HEK293T (cell line): ENCODE measurements at places on chromosomes 6 and 20.

DNA sequence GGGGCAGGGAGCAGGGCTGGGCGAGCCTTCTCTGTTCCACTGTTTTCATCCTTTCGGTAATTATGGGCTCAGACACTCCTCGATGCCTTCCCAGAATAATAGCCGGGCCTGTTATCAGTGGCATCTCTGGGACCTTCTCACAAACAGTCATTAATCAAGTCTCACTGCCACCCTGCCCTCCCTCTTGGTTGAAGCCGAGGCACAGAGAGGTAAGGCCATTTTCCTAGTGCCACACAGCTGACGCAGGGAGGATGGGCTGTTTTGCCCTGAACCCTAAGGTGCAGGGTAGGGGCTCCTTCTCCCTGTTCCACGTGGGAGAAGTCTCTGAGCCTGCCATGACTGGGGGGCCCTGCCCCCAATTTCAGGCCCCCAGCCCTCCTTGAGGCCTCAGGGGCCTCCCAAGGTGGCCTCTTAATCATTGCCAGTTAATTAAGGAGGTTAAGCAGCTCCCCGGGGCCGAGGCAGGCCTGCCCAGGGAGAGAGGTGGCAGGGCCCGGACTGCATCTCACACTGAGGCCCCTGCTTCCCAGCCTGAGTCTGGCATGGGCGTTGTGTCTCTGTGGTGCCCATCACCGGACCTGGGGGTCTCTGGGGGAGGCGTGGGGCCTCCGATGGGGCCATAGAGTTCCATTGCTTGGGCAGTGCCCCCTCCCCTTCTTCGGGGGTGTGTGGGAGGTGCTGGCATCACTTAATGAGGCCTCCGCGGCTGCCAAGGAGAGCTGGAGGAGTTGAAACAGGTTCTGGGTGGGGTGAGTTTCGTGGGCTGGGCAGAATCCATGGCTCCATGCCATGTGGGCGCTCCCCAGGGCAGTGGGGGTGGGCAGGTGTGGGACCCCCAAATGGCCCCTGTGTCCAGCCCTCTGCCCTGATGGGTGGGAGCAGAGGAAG lies 42.9 kb downstream of the CEBPB start:
- no peak for DNase-seq

GRCh38 chr20:40630713-40631112 lies 58.3 kb downstream of the MAFB start:
- DNase-seq: no peak

DNA sequence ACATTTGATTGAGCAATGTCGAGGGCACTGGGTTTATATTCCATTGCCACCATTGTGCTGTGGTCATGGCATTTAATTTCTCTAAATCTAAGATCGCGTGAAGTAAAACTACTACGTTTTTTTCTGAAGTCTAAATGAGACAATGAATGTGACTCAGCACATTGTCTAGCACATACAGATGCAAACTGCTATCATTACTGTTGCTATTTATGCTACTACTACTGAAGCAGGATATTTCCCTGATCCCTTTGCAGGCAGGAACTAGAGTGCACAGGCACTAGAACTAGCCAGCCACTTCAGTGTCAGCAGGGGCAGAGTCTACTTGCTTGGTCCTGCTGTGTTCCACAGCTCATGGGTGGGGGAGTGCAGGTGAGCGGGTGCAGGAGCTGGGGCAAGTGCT lies 449.7 kb downstream of the CDKAL1 start:
- no peak for DNase-seq

DNA sequence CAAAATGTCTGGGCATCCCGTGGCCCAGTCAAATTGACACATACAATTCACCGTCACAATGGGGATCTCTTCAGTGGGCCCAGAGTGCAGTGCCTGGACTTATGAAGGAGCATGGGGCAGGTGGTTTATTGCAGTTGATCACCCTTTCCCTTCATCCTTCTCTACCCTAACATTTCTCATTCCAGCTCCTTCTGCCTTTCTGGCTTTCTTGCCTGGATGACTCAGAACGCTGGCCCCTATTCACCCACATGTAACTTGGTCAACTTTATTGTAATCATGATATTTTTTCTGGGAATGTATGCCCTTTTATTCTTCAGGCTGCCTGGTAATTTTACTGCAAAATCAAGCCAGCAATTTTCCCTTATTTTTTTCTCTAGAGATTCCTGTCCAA lies 179.9 kb upstream of the DTNBP1 start:
- DNase-seq: no peak

- DNase-seq: peak; percentile 16
Observed at GRCh38 chr6:104789770-104790190, 69.9 kb downstream of the HACE1 start.

GRCh38 chr20:41572010-41572572 lies 46.1 kb downstream of the CHD6 start:
- DNase-seq: no peak

DNA sequence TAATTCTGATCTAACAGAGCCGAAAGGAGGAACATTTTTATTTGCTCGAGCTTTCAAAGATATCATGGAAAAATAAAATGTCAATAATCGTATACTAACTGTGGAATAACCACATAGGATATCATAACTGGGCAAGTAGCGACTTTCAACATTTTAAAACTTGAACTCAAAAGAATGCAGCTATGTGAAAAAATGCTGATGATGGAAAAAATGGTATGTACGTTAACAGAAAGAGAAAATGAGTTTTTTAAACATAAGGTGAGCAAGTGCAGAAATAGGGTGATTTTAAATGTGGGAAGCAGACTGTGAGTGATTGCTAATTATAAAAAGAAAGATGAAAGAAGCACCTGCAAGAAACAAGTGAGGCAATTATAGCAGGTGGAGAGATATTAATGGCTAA lies 238.3 kb upstream of the HSF2 start:
- DNase-seq: no peak

DNA sequence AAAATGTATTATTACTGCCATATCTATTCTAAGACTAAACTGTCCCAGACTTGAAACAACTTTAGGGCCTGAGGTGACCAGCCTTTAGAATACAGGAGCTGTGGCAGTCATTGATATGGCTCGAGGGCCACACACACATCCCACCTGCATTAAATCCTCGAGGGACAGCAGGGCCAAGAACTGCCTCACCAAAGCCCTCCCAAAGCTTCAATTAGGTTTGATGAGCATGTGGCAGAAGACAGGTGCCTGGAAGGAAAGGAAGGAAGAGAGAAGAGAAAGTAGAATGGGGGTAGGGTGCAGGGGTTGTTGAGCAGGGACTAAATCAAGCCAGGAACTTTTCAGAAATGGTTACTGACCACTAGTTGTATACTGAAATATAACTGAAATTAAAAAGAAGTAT lies 115.0 kb downstream of the PDSS2 start:
- no peak for DNase-seq

- DNase-seq: no peak
Observed at GRCh38 chr6:84061613-84062398, 28.2 kb downstream of the MRAP2 start.

DNA sequence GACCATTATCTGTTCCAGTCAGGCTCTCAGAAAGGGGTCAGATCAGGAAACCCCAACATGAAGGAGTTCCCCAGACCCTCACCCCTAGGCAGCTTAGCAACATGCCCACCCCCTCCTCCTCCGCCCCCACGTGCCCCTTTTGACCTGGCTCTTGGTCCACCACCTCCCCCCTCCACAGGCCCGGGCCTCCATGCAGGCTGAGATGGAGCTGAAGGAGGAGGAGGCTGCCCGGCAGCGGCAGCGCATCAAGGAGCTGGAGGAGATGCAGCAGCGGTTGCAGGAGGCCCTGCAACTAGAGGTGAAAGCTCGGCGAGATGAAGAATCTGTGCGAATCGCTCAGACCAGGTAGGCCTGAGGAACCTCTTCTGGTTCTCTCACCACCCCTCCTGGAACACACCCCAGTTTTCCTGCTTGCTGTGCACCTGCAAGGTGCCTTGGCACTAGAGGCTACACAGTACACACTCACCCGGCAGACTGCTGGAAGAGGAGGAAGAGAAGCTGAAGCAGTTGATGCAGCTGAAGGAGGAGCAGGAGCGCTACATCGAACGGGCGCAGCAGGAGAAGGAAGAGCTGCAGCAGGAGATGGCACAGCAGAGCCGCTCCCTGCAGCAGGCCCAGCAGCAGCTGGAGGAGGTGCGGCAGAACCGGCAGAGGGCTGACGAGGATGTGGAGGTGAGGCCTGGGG lies 21.9 kb downstream of the DEF6 start:
- DNase-seq: no peak

- no peak for DNase-seq
Observed at GRCh38 chr6:28530777-28531176, 5.1 kb downstream of the GPX5 start.

GRCh38 chr20:1327241-1327653 lies 1.7 kb downstream of the SDCBP2 start:
- DNase-seq: no peak

DNA sequence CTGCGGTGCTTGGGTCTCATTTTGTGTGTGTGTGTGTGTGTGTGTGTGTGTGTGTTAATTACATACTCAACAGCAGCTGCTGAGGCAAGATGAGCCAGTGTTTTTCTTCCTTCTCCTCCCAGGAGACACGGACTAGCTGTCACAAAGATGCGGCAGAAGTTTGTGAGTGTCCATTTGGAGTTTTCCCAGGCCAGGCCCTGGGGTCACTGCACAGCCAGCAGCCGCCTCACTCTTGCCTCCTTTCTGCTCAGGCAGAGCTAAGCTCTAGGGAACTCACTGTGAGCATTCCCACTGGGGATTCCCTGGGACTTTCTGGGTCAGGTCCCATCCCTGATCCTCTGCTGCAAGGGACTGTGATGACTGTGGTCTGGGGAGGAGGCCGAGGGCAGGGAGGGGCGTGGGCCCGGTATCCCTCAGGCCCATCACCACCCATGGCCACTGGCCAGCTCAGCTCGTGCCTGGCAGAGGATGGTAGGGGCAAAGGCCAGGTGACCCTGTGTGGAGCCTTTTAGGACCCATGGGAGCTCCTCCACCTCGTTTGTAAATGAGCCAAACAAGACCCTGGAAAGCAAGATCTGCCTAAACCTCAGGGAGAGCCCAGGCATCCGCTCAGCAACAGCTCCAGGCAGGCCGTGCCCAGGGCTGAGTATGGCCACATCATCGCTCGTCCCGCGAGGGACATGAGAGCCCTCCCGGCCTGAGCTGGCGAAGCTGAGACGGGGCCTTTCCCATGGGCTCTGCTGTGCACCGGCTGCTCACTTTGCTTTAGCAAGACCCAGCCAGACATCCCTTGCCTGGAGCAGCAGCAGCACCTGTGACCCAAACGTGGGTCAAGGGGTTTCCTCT lies 102.0 kb downstream of the PSMB1 start:
- DNase-seq: no peak

- DNase-seq: no peak
Observed at GRCh38 chr6:135624402-135625295, 127.1 kb upstream of the AHI1 start.

GRCh38 chr6:147621961-147622360 lies 113.5 kb downstream of the SAMD5 start:
- DNase-seq: no peak

- DNase-seq: no peak
Observed at GRCh38 chr20:23130622-23131140, 44.6 kb upstream of the CD93 start.

DNA sequence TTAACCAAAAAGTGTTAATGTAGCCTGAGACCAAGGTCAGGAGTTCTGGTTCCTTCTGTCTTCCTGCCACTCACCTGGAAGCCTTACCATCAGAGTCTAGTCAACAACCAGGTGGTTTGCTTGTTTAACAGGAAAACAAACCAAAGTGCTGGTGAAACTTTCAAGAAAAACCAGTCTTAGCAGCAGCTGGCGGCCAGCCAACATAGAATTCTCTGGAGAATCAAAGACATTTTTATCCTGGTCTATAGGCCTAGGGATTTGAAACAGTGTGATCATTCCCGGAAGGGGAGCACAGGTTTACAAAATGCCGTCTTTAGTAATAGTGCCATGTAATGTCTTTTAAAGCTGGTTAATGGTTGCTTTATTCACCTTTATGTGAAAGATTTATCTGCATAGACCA lies 146.6 kb upstream of the AKIRIN2 start:
- no peak for DNase-seq

DNA sequence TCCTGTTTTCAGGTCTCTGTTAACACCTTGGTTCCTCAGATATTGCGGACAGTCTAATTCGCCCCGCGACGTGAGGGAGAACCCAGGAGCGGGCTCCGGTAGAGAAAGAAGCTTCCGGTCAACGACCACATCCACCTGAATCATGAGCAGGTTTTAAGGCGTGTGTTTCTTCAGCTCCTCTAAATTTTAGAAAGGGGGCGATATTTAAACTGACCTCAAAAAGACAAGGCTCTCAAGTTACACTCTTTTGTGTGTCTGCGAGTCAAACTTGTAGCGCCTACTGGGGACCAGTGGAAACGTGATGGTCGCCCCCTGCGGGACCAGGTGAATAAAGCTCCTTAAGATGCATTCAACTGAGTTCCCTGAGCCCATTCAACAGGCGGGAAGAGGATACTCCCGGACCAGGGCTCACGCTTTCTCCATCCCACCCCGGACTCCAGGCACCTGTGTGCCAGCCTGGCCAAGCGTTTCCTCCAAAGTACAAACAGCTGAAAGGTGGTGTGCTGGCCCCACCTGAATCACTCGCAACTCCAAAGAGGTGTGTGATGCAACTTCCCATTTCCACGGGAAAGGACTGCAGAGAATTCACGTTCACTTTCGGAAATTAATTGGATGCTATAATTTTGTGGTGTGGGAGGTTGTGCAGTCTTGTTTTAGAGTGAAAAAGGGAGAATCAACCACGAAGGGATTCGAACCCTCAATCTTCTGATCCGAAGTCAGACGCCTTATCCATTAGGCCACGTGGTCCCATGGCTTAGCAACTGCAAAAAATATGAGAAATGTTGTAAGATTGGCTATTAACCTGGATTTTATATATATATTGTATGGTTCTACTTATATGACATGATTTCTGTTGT lies 17.0 kb downstream of the GPX5 start:
- DNase-seq: peak; percentile 81

DNA sequence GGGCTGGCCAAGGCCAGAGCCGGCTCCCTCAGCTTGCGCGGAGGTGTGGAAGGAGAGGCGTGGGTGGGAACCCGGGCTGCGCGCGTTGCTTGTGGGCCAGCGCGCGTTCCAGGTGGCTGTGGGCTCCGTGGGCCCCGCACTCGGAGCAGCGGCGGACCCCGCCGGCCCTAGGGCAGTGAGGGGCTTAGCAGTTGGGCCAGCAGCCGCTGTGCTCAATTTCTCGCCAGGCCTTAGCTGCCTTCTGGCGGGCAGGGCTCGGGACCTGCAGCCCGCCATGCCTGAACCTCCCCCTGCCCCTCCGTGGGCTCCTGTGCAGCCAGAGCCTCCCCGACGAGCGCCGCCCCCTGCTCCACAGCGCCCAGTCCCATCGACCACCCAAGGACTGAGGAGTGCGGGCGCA lies 108.4 kb downstream of the GMPR start:
- DNase-seq: no peak

- DNase-seq: no peak
Observed at GRCh38 chr20:14375416-14375985, 38.1 kb upstream of the FLRT3 start.

GRCh38 chr6:139198529-139199288 lies 63.8 kb downstream of the HECA start:
- DNase-seq: no peak

DNA sequence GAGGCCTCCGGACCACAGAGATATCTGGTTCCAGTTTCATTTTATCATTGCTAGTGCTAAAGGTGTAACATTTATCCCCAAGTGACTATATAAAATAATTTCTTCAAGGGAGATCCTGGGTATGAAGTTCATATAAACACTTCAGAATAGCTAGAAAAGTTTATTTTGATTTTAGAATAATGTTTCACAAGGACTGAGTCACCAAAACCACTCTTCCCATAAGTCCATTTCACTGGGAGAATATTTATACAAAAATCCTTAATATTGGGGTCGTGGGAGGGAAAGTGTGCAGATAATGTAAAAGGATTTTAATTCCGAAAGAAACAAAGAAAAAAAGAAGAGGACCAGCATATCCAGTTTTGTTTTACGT lies 128.1 kb downstream of the ISM1 start:
- DNase-seq: no peak

GRCh38 chr6:112501705-112502104 lies 154.6 kb downstream of the RFPL4B start:
- DNase-seq: peak; percentile 27
